ENCODE measurements at places on chromosomes 11 and 22.
A peak's percentile ranks its signal among the peaks of the same experiment; 100 is the strongest.

GRCh38 chr22:50269573-50269969, 609 bp downstream of the MAPK11 start:
- no peak for DNase-seq

- DNase-seq: no peak
Observed at GRCh38 chr11:72298931-72299330, 55.0 kb upstream of the PHOX2A start.

GRCh38 chr11:70913715-70914231, 338.6 kb downstream of the SHANK2 start:
- no peak for DNase-seq

DNA sequence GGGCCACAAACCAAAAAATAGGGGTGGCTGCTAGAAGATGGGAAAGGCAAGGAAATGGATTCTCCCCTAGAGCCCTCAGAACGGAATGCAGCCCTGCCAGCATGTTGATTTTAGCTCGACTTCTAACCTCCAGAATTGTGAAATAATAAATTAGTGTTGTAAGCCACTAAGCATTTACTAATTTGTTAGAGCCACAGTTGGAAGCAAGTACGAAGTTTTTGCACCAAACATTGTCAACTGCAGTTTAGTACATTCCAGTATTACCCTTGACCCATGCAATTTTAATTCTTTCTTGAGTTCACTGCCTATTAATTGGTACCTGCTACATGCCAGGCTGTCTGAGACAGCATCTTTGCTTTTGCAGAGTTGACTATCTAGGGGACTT, 32.2 kb downstream of the PARVA start:
- DNase-seq: no peak

GRCh38 chr22:23470811-23471389, 109.2 kb downstream of the IGLL1 start:
- no peak for DNase-seq

- DNase-seq: no peak
Observed at GRCh38 chr11:130261571-130261970, 53.1 kb downstream of the ZBTB44 start.

- DNase-seq: no peak
Observed at GRCh38 chr22:40666151-40666848, 13.0 kb upstream of the MCHR1 start.

DNA sequence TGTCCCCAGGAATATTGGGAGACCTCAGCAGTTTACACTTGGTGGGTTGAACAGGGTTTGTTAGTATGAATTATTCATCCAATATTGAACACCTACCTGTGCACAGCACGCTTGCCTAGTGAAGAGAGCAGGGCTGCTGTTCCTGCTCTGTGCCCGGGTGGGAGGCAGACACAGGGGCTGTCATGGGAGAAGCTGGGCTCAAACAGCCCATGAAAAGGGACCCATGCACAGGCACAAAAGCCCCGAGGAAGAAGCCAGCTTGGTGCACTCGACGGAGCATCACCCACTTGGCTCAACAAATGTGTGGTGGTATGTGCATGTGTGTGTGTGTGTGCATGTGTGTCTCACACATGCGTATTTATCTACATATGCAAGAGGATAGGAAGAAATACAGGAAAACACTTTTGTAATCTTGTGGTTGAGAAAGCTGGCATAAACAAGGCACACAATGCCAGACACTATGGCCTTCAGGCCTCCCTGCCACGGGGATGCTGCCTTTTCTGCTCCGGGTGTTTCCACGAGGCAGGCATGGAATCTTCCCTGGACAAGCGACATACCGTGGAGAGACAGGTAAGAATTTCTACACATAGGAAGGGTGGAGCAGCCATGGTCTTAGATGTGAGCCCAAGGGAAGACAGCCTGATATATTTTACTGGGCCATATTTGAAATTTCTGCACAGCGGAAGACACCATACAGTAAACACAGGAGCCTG, 5.0 kb upstream of the APOBEC3A start:
- no peak for DNase-seq

DNA sequence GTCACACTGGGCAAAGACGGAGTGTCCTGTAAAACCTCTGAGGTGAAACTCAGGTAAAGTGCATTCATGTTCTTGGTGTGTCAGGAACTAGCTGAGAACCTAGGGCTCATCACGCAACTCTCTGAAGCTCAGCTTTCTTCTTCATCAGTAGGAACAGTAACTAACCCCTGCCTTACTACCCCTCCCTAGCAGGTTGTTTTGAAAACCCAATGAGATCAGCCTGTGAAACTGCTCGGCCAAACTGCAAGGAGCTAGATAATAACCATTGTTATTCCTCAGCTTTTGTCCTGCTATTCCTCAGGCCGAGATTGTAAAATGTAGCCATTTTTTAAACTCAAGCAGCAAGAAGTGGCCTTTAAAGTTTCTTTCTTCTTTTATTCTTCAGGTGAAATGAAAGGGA, 9.8 kb upstream of the FJX1 start:
- no peak for DNase-seq

DNA sequence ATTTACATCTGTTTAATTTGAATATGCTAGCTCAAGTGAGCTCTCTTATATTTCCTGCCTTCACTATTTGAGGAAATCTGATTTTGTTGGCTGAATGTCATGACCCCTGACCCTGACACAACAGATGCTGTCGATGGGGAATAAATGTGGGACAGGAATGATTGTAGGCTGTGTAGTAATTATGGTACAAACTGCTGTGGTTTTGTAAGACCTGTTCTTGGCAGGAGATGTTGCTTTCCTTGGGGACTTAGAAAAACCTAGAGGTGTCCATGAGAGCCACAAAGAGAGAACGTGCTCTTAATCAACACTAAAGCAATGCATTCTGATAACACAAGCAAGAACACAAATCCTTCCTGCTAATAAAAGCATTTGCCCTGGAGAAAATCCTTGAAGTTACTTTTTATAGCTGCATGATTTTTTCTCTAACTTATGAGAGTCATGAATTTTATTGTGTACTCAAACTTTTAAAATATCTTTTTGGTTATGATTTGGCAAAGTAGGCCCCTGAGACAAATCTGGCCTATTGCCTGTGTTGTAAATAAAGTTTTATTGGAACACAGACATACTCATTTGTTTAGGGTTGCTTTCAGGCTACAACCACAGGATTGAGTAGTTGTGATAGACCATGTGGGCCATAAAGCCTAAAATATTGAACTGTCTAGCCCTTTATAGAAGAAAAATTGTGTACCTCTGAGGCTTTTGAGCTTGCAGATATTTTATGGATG, 90.2 kb downstream of the DDX10 start:
- no peak for DNase-seq

- DNase-seq: peak; percentile 10
Observed at GRCh38 chr11:17978553-17979287, 34.1 kb downstream of the SERGEF start.

- DNase-seq: peak; percentile 66
Observed at GRCh38 chr22:37043828-37044538, 7.6 kb upstream of the KCTD17 start.

DNA sequence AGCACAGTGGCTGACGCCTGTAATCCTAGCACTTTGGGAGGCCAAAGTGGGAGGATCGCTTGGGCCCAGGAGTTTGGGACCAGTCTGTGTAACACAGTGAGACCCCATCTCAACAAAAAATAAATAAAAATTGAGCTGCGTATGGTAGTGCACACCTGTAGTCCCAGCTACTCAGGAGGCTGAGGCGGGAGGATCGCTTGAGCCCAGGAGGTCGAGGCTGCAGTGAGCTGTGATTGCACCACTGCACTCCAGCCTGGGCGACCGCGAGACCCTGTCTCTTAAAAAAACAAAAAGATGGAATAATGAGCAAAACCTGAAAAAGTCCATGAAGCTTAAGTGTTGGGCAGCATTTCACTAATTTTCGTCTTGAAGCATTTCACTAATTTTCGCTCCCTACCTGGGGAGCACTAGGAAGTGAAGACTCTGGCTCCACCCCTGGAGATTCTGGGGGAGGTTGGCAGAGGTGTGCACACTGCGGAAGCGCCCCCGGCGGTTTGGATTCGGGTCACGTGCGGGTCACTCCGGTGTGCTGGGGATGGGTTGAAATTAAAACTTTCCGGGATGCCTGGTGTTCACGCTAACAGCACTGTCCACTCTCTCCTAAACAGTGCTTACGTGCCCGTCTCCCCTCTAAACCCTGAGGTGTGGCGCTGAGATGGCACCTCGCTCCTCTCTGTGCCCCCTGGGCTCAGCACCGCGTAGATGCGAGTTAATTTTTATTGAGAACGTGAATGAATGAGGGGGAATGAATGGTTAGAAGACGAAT, 906 bp upstream of the NAA40 start:
- DNase-seq: no peak

GRCh38 chr22:42343531-42344081, 73.2 kb upstream of the TCF20 start:
- DNase-seq: no peak

DNA sequence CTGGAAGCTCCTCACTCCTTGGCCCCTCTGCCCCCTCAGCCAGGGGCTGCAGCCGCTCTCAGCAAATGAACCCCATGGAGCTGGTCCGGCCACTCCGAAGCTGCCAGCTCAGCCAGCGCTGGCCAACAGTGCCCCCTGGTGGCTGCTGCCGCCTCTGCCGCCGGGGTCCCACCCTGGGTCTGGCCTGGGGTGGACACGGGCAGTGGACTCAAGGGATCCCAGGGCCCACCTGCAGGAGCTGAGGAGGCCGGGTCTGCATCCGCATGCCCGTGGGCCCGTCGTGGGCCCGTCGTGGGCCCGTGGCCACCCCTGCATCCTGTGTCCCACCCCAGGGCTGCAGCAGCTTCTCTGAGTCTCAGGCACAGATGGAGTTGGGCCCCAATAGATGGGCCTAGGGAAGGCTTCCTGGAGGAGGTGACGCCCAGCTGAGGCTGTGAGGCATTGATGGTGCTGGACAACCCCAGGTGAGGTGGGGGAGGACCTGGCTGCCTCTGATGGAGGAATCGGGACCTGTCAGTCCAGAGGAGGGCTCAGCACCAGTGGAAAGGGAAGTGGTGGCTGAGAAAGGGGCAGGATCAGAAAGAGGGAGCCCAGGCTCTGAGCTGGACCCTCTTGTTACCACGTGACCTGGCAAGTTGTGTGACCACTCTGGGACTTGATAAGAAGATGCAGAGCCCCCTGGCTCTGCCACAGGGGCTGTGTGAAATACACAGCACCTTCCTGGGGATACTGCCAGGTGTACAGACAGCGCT, 522.3 kb downstream of the BRD1 start:
- DNase-seq: peak; percentile 66

DNA sequence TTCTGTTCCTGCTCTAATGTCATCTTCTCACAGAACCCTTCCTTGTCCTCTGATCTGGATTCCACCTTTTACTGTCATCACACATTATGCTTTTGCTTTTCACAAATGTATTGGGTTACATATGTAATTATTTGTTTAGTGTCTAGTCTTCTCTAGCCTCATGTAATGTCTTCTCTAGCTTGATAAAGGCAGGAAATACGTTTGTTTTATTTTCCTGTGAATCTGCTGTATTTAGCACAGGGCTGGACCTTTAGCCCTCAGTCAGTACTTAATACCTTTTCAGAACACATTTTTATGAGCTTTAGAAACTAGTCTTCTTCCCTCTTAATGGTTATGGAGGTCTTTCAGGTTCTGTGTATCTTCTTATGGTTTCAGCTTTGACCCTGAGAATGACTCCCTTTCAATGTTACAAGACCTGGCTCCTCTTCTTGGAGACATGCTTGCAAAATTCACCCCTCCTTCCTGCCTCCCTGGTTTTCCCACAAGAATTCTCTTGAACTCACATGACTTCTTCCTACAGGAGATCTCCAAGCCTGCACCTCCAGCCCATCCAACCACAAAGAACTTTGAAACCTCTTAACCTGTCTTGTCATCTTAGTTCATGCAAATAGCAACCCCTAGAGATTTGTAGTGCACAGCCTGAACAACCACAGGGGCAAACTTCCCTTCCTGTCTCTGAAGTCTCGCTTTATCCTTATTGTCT, 132.7 kb upstream of the DDI1 start:
- DNase-seq: no peak

DNA sequence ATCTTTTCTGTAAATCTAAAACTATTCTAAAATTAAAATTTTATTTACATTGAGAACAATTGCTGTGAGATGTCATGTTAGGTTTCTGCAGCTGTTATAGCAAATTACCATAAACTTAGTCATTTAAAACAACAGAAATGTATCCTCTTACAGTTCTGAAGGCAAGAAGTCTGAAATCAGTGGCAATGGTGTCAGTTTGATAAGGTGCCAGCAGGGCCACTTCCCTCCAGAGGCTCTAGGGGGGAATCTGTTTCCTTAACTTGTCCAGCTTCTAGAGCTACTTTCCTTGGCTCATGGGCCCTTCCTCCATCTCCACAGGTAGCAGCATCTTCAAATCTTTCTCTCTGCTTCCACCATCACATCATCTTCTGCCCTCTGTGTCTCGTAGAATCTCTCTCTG, 23.0 kb downstream of the MOGAT2 start:
- DNase-seq: no peak

DNA sequence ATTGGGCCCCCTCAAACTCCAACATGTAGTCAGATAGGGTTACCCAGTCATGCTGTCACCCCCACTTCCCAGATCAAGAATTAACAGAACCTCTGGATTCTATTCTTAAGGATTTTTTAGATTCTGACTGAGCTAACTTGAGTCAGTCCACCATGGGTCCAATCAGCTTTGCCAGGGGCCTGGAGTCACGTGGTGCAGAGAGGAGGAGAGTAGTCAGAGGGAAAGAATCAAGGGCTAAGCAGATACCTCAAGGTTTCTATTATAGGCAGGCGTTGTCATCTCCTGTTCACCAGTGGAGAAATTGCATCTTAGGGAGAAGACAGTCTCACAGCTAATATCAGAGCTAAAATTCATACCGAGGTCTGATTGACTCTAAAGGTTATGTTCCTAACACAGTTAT, 28.2 kb downstream of the FZD4 start:
- DNase-seq: no peak

GRCh38 chr11:125105926-125106325, 5.5 kb downstream of the TMEM218 start:
- no peak for DNase-seq

GRCh38 chr11:47393163-47394049, 15.0 kb upstream of the SLC39A13 start:
- DNase-seq: no peak

GRCh38 chr11:132576706-132577105, 955.6 kb downstream of the OPCML start:
- no peak for DNase-seq

DNA sequence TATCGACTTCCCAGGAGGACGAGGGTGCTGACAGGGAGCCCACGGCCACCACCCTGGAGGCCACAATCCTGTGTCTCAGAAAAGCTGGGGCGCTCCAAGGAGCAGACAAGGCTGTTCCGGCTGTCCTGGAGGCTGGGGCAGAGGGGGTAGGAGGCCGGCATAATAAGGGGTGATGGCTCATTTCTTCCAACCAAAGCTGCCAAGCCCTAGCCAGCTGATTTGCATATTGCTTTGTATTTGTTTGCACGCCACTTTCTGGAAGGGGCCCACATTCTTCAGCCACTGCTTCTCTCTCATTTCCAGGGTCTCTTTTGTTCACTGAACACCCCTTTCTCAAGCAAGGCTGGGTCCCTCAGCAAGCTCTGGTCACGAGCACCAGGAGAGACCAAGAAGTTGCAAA, 4.7 kb downstream of the PDE2A start:
- no peak for DNase-seq

GRCh38 chr11:118834427-118835028, 43.6 kb upstream of the DDX6 start:
- peak; percentile 15 for DNase-seq

- no peak for DNase-seq
Observed at GRCh38 chr22:38012604-38013072, 28.3 kb upstream of the SOX10 start.

GRCh38 chr11:24521601-24522000, 24.7 kb downstream of the LUZP2 start:
- DNase-seq: no peak

GRCh38 chr11:83051760-83052671, 19.7 kb downstream of the RAB30 start:
- no peak for DNase-seq

GRCh38 chr11:119717839-119718534, 11.0 kb downstream of the NECTIN1 start:
- DNase-seq: no peak
